ENCODE measurements at places on chromosomes 13 and 19. TPM values are rescaled to one million over a fixed set of nuclear protein-coding genes. Genes with fewer than 3 reads are reported as not detected.

Gene LRRC8E
- not detected for total RNA-seq

Gene BEST2
- total RNA-seq: not detected

DNA sequence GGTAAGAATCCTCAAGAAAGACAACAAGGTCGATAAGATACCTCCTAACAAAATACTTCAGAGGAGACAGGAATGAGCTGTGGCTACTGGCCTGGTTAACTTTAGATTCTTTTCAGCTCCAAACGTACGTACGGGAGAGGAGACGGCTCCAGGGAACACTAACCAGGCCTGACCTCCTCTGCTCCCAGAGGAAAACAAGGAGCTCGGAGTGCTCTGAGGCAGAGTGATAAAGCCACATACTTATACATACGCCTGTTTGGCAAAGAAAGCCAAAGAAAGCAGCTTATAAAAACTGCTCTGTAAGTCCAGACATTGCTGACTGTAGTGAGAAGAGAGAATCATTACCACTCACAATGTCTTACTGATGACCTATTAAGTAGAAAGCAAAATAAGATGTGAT lies 263.9 kb downstream of the MZT1 start:
- H3K4me3 ChIP-seq: no peak overlapping the region
- H3K4me1 ChIP-seq: no peaks in the 10 kb centered on the region
- H3K27me3 ChIP-seq: no peaks in the 10 kb centered on the region
- no peak for DNase-seq
- H3K36me3 ChIP-seq: no peaks in the 10 kb centered on the region

DNA sequence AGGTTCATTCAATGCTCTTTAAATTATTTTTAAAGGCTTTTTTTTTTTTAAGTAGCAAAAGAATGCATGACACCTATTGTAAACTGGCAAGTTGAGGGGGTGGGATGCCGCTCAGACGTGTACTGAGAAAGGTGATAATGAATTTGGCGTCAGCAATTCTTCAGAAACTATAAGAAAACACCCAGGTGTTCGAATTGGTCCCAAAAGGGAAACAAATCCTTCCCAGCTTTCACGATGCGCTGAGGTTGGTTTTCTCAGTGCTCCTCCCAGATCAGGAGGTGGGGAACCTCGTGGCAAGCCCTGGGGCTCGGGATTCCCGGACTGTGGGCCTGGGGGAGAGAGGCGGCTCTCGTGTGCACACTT lies 543 bp upstream of the FAM124A start:
- H3K27me3 ChIP-seq: peaks cover 55% of the 10 kb centered on the region
- no peak overlapping the region for H3K27ac ChIP-seq
- DNase-seq: peak; percentile 14
- peaks cover 2% of the 10 kb centered on the region for H3K4me1 ChIP-seq
- peak overlapping the region; percentile 70 for H3K4me3 ChIP-seq
- no peaks in the 10 kb centered on the region for H3K36me3 ChIP-seq

- H3K4me1 ChIP-seq: peaks cover 10% of the 10 kb centered on the region
- H3K27ac ChIP-seq: peak overlapping the region; percentile 56
- H3K36me3 ChIP-seq: peaks cover 3% of the 10 kb centered on the region
- DNase-seq: peak; percentile 16
These were observed 1.0 kb downstream of the FLT1 start for GRCh38 chr13:28493740-28494503.

DNA sequence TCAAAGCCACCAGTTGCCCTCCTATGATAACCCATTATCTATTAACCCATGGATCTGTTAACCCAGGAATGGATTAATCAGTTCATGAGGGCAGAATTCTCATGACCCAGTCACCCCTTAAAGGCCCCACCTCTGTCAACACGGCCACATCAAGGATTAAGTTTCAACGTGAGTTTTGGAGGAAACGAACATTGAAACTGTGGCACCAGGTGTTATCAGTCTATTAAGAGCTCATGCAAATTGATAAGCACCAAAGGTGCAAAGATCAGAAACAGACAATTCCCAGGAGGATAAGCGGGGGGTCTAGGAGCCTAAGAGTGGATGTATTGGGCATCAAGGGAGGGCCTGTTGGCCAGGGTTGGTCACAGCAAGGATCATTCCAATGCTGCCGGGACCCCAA lies 19.9 kb upstream of the ELAVL1 start:
- H3K36me3 ChIP-seq: no peaks in the 10 kb centered on the region
- H3K4me3 ChIP-seq: no peak overlapping the region
- DNase-seq: no peak
- H3K4me1 ChIP-seq: no peaks in the 10 kb centered on the region
- H3K27ac ChIP-seq: no peak overlapping the region

- H3K4me1 ChIP-seq: peaks cover 11% of the 10 kb centered on the region
- H3K36me3 ChIP-seq: no peaks in the 10 kb centered on the region
- H3K27me3 ChIP-seq: no peaks in the 10 kb centered on the region
- H3K4me3 ChIP-seq: no peak overlapping the region
- no peak overlapping the region for H3K27ac ChIP-seq
- DNase-seq: no peak
These were observed 4.0 kb upstream of the MCF2L start for GRCh38 chr13:112964971-112965492.
